Left colon (tissue), 2 donors: ENCODE measurements at places on chromosomes 6 and 20.

- peak; percentile 94 for DNase-seq
Measured at GRCh38 chr6:63573076-63573898, 1.0 kb downstream of the LOC128125822 start.

- DNase-seq: peak; percentile 57
Measured at GRCh38 chr6:33427585-33428223, 7.8 kb downstream of the SYNGAP1 start.

- no peak for DNase-seq
Measured at GRCh38 chr20:14470977-14471661, 133.7 kb upstream of the FLRT3 start.

GRCh38 chr6:7338031-7338430, 25.0 kb upstream of the SSR1 start:
- DNase-seq: no peak

DNA sequence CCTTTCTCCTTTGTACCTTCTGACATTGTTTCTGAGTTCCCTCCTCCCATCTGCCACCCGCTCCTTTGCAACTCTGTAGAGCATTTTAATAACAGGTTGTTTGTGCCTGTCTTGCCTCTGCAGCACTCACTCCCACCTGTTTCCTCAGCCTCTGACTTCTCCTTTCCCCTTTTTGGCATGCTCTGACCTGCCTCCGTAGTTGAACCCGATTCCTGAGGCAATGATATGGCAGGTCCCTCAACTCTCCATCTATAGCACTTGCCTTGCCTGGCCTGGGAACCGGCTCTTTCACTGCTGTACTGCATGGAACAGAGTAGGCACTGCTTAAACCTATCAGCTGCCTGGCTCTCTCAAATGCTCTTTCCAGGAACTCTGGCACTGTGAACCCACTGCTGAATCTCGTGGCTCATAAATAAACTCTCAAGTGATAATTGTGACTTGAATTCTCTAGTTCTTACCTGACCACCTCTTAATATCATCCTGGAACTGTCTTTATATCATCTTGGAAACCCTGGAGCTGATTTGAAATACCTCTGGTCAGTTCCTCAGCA, 50.3 kb downstream of the UTRN start:
- no peak for DNase-seq

- DNase-seq: peak; percentile 20
Measured at GRCh38 chr6:95431637-95432228, 145.6 kb upstream of the MANEA start.

- DNase-seq: peak; percentile 22
Measured at GRCh38 chr20:32603046-32603726, 18.1 kb upstream of the NOL4L start.

- DNase-seq: no peak
Measured at GRCh38 chr6:137389150-137389704, 105.0 kb downstream of the OLIG3 start.

- DNase-seq: no peak
Measured at GRCh38 chr6:97322811-97323210, 39.8 kb upstream of the MMS22L start.

DNA sequence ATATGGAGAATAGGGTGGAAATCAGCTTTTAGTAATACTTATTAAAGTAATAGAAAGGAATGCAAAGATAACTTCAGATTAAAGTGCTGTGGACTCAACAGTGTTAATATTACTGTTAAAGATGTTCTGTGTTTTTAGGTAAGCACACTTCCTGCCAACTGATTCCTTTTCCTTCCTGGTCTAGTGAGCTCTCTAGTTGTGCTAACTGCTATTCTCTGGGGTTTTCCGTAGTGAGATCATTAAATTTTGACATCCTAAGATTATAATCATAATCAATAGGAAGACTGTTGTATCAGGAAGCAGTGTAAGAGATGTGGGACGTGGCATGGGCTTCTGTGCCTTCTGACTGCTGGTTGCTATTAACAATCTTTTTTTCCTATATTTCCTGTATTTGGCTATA, 1.2 kb upstream of the TMEM217 start:
- DNase-seq: no peak

GRCh38 chr20:34215711-34216381, 25.4 kb upstream of the ASIP start:
- DNase-seq: peak; percentile 67

GRCh38 chr20:16005021-16005914, 568.0 kb downstream of the KIF16B start:
- DNase-seq: no peak

GRCh38 chr6:163324688-163325389, 89.7 kb upstream of the QKI start:
- no peak for DNase-seq
